Left lobe of liver (tissue), 2 donors: ENCODE measurements at places on chromosomes 4 and X. TPM values are rescaled to one million over a fixed set of nuclear protein-coding genes. Genes with fewer than 3 reads are reported as not detected.
A peak's percentile ranks its signal among the peaks of the same experiment; 100 is the strongest.

ETDB gene
- total RNA-seq = not detected

- DNase-seq = no peak
Observed at GRCh38 chr4:161466316-161466715, 697.5 kb downstream of the FSTL5 start.

DNA sequence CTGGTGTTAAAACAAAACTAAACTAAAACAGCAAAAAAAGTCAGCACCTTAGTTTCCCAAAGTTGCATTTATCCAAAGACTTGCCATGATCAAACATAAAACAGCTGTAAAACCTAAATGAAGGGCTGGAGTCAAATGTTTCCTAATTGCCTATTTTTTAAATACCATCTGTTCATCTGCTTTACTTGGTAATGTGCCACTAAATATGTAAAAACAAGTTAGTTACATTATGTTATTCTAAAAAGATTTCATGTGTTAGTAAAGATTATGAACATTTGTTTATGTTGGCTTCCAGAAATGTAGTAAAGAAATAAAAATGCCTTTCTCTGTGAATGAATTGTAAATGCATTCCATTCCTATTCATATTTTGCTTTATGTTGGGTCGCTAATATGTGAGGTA is 977.8 kb downstream of the FSTL5 start:
- no peak for DNase-seq

- DNase-seq = no peak
Observed at GRCh38 chr4:140776556-140776955, 20.4 kb upstream of the TBC1D9 start.

GRCh38 chr4:54402880-54403480 is 173.9 kb downstream of the PDGFRA start:
- DNase-seq = no peak

NPY5R gene
- not detected for total RNA-seq

DNA sequence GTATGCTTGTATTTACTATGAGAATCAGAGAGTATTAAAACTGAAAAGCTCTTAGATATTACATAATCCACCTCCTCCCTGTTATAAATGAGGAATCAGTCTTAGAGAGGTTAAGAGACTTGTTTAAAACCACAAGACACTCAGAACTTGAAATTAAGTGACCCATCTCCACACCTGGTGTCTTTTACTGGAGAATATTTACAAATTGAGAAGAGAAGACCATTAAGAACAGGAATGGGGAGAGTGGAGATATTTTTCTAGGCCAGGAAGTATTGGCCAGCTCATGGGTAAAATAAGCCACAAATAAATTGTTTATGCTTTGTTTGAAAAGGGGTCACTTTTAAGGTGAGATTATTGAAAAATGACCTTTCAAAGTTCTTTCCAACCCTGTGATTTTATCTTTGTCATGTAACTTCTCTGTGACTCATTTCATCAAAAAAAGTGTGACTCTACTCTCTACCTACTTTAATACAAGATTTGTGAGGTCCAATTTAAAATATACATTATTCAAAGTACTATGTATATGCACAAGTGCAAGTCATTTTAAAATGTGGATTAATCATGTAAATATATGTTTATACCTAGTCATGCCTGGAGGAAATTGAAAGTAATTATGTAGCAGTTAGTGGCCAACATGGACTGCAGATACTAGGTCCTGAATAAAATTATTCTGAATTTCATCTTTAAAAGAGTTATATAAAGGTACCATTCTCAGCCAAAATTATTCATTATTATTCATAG is 15.9 kb upstream of the COX7B2 start:
- DNase-seq = no peak

DNA sequence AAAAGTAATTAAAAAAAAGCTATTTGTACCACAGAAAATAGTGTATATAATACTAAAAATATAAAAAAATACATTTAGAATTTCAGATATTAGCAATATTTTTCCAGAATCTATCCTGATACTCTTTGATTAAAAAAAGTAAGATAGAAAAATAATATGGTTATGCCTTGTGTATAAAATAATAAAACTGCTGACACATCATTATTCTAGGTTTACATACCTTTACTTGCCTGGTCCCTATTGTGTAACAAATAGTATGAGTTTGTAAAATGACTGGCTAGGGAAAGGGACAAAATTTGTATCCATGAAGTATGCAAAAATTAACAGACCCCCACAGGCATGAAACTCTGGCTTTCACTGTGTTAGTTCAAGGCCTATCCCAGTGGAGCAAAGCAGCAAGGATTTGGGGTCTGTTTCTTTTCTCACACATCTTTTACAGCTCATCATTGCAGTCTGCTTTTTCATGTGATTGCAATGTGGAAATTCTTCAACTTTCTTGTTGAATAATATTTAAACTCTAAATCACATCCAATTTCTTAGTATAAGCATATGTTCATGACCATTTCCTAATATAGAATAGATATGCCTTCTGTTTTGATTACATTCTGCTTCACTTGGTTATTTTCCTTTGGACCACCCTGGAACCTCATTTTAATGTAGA is 136.7 kb upstream of the PCDH18 start:
- no peak for DNase-seq

DNA sequence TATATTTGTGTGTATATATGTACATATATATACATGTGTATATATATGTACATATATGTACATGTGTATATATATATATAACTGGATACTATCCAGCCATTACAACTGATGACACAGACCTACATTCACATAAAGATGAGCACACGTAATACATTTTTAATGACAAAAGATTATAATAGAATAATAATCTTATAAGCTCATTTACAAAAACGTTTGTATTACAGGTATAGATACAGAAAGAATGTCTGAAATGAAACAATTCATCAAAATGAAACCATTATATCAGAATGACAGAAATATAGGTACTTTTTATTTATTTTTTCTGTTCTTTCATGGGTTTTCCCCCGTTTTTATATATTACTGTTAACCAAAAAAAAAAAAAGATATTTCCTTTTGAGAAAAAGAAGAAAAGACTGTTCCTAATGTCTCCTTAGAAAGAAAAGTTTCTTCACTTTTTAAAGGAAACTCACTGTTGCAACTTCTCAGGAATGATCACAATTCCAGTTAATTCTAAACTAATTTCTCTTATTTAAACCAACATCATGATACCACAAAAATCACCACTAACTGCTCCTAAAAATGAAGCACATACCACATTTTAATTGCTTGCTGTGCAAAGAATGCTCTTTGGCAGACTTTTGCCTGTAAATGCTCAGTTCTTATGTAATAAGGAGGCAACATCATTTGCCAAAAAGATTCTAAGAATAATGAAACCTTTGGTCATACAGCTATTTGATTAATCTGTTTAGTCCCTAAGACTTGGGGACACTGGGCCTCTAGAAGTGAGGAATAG is 18.9 kb downstream of the LEF1 start:
- DNase-seq = no peak

GRCh38 chr4:105652286-105652888 is 56.1 kb downstream of the INTS12 start:
- no peak for DNase-seq

DNA sequence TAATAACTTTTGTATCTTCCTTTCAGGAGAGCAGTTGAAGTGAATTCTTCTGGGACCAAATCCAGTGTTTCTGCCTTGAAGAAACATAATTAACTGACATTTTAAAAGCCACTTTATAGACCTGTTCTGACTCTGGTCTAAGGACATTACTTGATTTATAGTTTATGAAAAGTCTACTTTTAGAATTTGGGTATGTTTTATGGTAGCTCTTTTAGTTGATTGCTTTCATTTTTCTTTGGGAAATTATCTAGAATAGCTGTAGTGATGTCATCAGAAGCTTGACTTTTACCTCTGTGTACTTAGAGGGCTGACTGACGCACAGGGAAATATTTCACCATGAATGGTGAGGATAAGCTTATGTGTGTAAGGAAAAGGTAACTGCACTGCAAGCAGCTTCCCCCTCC is 131.8 kb upstream of the LIMCH1 start:
- DNase-seq = no peak

GRCh38 chr4:176791591-176792325 is 964 bp downstream of the VEGFC start:
- DNase-seq = no peak

GRCh38 chrX:103376118-103376978 is at the start of gene BEX3:
Gene BEX3 (plus strand): TSS chrX:103376538. CDS start chrX:103377522, 984 bp downstream.
- peak; percentile 58 for DNase-seq

GRCh38 chr4:8121292-8122015 is 37.2 kb downstream of the ABLIM2 start:
- no peak for DNase-seq

DNA sequence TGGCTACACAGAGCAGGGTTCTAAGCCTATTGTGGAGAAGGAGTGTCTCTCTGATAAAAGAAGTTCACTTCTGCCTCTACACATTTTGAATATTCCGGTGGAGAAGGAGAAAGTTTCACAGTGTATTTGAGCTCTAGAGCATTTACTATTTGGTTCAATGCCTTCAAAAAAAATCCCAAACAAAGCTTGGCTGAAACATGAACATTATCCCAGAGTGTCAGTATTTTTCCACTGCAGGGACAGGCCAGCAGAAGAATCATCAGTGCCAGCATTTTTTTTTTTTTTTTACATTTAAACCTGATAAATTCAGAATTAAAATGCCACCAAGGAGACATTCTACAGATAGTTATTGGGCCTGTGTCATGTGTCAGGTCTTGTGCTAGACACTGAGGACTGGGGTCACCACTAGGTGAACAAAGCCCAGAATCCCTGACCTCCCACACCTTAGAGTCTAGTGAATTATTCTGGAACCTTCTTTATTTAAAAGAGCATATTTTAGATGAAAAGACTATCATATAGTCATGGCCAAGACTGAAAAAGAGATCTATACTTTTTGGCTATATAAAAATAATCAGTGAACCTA is 48.0 kb upstream of the NAP1L5 start:
- DNase-seq = no peak

DNA sequence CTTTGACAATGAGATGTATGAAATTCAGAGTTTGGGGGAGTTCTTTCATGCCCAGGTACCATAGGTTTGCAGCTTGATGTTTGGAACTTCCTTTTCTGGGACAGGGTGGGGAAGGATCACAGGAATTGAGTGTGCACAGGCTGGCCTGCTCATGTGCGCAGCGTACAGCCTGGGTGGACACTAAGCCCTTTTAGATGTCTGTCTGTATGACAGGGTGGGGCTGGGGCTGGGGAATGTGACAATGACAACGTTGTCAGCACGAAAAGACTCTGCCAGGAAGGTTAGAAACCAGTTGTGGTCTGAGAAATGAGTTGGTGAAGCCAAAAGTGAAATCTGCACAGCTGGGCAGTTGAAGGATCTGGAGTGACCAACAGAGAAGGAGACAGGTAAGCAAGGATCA is 47.4 kb downstream of the WWC2 start:
- DNase-seq = no peak

SPANXC gene
- not detected for total RNA-seq

CCDC160 gene
- total RNA-seq = not detected

GAGE12F gene
- 0.63 TPM for total RNA-seq

GRCh38 chr4:56874166-56874565 is 33.5 kb upstream of the REST start:
- no peak for DNase-seq

GRCh38 chr4:110484767-110485166 is 8.8 kb downstream of the ENPEP start:
- DNase-seq = no peak

FREM3 gene
- not detected for total RNA-seq

SSX4B gene
- not detected for total RNA-seq
